ENCODE measurements at places on chromosomes 12 and 14.

DNA sequence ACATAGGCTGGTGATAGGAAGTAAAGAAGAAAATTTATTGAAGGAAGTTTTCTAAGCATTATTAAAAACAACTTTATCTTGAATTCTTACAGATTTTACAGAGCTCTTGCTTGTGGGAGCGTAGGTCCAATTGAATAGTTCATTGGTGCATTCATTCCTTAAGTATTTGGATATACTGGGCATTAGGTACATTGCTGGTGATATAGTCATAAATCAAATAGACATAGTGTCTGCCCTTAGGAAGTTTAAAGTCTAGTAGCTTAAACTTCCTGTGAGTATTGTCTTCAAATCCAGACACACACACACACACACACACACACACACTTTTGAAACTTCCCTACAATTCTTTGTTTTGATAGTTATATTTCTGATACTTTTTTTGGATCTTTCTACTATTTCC is 226.7 kb downstream of the FUT8 start:
- DNase-seq, result no peak

DNA sequence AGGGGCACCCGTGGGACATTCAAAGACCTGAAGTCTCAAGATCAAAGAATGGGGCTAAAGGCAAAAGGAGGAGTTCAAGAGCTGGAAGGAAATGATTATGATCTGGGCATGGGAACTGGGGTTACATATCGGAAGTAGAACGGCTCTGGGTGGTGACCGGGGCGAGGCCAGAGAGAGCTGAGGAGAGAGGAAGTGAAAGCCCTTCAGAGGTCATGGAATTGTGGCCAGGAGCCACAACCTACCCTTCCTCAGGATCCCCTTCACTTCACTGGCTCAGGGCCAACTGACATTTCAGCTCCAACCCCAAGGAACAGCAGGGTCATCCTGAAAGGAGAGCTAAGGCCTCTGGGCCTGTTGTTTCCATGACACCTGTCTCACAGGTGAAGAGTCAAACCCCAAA is 57.8 kb downstream of the GALNT16 start:
- no peak for DNase-seq

GRCh38 chr12:120980800-120981368 is 2.5 kb downstream of the HNF1A start:
- no peak for DNase-seq

DNA sequence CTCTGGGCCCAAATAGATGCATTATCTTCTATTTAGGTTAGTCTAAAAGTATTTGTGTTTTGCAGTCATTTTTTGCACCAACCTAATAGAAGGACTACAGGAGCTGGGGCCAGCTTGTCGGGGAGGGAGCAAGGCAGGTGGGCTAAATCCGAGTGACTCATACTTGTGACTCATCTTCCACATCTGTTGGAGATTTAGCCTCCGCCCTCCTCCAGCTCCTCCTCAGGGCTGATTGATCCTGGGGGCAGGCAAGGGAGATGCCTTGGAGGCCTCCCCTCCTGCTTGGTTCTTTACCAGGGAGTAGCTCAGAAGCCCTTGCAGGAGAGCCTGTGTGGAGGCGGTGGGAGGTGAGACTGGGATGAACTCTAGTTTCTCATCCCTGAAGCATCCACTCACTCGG is 27.9 kb downstream of the RHOF start:
- DNase-seq, result no peak

DNA sequence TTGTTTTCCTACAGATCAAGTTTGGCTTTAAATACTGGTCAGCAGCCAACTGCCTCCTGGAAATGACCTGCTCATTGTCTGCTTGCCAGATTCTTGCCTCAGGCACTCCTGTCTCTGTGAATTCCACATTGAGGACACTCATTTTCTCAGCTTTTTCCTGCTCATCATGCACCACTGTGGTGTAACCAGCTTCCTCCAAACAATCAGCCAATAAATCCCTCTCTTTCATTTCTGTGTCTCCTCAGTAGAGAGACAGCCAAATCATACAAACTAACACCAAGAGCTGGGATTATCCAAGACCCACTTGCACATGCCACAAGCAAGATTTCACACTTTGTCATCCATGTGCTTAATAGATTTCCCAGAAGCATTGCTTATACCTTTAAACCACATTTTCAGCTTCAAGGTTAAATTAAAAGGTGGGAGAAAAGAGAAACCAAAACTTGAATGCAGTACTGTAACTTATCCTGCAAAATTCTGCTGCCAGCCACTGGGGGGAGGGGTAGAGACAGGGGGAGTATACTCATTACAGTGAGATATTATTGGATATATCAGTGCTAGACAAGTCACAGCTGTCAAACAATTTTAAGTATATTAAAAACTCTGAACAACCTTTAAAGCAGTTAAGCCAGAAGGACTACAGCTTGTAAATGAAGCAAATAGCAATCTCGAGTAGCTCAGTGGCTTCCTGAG is 105.0 kb downstream of the PPP2R5E start:
- no peak for DNase-seq

DNA sequence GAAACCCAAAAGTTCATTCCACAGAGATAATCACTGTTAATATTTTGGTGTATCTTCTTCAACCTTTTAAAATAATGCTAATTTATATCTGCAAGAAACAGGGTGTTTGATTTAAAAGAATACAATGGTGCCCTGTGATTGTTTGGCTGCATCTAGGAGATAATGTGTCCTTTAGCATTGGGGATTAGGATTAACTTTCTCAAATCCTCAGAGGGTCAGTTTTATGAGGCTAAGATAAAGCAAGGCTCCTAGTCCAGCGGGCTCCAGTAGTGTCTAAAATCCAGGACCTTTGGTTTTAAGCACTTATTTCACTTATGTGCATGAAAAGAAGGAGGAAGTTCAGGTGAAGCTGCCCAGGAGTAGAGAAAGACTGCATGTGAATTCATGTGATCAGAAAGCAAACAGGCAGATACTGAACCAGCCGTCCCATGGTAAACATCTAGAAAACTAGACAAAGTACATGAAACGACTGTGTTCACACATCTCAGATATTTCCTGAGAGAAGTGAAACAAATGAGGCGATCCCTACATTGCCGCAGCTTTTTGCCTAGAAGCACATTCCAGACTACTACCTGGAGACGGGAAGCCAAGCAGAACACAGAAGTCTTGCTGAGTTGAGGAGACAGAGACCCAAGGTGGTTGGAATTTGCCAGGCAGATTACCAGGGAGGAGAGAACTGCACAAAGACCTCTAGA is 129.1 kb upstream of the MAX start:
- DNase-seq, result no peak

GRCh38 chr14:51369814-51370213 is 129.8 kb downstream of the TMX1 start:
- DNase-seq, result no peak

DNA sequence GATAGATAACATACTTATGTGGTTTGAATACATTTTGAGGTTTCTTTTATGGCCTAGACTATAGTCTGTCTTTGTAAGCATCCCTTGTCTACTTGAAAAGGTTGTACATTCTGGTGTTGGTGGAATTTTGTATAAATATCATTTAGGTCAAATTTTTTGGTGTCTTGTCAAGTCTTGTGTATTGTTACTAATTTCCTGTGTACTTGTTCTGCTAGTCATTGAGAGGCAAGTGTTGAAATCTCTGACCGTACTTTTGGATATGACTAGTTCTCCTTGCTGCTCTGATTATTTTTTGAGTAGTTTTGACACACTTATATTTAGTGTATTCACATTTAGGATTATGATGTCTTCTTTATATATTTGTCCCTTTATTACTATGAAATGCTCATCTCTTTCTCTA is 219.6 kb downstream of the CCDC91 start:
- no peak for DNase-seq

GRCh38 chr12:1820191-1820895 is at the start of gene LRTM2:
LRTM2 (plus strand) TSS chr12:1820565; CDS start chr12:1828149, 7,584 bp downstream.
- no peak for DNase-seq

Measured in stimulated activated CD8-positive, alpha-beta memory T cell treated with anti-CD3 and anti-CD28 coated beads, Interleukin-15, amount 100 ng/mL, for 4 hours (primary cell).